ENCODE measurements at places on chromosomes 6 and 20.

DNA sequence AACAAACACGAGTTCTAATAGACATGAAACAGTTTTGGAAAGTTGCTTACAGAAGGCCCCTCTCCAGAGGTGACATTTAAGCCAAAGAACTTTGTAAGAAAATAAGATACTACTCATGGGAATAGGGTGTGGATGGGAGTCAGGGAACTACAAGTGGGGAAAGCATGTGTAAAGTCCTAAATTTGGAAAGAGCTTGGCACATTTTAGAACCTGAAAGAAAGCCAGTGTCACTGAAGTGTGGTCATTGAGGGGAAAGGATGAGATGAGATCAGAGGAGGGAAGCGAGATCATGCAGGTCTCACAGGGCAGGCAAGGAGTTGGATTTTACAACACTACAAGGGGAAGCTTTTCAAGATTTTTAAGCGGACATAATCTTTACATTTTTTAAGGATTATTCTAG, 38.0 kb downstream of the VGLL2 start:
- no peak for DNase-seq

- no peak for DNase-seq
These were observed 263.6 kb downstream of the EYA4 start for GRCh38 chr6:133504761-133505160.

DNA sequence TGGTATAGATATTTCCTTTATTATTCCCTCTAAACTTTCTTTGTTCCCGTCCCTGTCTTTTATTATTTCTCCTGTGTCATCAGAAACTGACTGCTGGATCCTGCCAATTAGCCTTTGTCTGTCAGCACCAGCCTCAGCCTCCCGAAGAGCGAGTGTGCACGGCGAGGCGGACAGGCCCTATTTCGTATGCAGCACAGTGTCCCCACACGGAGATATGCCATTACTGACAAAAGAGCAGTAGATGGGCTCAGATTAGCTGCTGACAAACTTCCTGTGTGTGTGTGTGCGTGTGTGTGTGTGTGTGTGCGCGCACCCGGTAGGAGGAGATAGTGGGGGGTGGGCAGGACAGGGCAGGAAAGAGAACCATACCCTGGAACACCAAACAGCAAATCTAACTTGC, 99.5 kb upstream of the ZFP64 start:
- no peak for DNase-seq

GRCh38 chr6:141658696-141659095, 474.0 kb upstream of the GJE1 start:
- DNase-seq: peak; percentile 6

DNA sequence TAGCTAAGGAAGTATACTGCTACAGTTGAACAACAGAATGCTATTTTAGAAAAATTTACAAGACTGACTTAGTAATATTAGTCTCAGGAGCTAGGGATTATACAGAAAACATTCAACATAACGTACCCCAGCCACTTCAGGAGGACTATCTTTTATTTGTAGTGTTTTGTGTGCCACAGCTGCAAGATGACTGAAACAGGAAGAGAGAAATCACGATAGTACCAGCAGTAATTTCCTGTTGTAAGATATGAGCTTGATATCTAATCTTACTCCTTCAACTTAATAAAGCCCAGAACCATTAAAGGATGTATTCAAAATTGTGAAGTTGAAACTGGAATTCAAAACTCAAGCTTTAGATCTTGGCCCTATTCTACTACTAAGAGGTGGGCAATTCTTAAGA, 42.1 kb downstream of the SLC35A1 start:
- DNase-seq: no peak

GRCh38 chr6:48747040-48747439, 636.0 kb upstream of the PTCHD4 start:
- DNase-seq: peak; percentile 74

GRCh38 chr6:167663784-167664443, 162.8 kb upstream of the AFDN start:
- DNase-seq: no peak

DNA sequence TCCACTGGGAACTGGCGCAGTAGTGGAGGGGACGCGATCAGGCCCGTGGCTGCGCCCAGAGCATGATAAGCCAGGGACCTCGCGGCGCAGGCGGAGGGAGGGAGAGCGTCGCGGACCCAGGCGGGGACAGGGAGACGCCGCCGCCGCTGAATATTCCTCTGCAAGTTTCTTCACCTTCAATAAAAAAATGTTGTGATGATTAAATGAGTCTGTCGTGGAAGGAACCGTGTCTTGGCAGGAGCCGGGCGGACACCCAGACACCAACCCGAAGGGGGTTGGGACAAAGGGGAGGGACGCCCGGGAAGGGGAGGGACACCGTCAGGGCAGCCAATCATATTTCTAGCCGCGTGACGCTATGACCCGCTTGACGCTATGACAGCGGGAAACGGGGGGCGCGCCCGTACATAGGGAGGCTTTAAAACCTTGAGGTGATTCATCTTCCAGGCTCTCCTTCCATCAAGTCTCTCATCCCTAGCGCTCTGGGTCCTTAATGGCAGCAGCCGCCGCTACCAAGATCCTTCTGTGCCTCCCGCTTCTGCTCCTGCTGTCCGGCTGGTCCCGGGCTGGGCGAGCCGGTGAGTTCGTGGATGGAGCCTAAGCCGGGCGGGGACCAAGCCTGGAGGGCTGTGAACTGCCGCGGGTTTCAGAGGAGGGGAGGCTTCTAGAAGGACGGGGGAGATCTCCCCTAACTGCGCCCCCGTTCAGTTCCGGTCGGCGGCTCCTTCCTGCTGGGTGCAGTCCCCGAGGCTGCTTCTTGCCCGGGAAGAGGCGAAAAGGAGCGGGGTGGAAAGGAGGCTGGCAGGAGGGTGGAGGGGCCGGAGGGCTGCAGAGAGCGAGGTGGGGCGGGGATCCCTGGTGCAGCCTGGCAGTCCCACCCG, at the start of gene ULBP2:
Gene ULBP2 (plus strand): TSS at position 432 of the 878 bp plus-strand sequence. CDS start 59 bp downstream, at position 491.
- peak; percentile 97 for DNase-seq

- DNase-seq: no peak
These were observed 696.3 kb upstream of the SLC35B3 start for GRCh38 chr6:9131616-9132015.

DNA sequence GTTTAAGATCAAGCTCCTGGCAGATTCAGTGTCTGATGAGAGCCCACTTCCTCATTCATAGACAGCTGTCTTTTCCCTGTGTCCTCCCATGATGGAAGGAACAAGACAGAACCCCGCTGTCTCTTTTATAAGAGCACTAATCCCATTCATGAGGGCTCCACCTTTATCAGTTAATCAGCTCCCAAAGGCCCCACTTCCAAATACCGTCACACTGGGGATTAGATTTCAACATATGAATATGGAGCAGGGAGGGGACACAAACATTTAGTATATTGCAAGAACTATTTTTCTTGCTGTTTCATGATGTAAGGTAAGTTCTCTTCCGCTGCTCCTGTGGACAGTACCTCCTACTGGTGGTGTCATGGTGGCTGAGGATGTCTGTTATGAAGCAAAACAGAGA, 158.3 kb upstream of the IRAK1BP1 start:
- DNase-seq: no peak

DNA sequence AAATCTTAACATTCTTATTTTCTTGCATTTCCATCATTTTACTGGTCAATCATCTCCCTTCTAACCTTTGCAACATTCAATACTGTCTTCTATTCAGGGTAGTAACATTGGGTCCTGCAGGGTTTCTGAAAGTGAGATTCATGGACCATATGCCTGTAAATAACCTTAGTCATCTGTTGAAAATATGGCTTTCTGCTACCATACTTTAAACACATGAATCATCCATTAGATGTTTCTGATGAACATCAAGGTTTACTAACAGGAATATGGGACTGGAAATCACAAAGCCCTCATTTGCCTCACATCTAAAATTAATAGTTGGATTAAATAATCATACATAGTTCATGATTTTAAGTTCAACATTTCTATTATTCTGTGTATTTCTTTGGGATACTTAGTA, 475.9 kb upstream of the MARCKS start:
- DNase-seq: no peak

DNA sequence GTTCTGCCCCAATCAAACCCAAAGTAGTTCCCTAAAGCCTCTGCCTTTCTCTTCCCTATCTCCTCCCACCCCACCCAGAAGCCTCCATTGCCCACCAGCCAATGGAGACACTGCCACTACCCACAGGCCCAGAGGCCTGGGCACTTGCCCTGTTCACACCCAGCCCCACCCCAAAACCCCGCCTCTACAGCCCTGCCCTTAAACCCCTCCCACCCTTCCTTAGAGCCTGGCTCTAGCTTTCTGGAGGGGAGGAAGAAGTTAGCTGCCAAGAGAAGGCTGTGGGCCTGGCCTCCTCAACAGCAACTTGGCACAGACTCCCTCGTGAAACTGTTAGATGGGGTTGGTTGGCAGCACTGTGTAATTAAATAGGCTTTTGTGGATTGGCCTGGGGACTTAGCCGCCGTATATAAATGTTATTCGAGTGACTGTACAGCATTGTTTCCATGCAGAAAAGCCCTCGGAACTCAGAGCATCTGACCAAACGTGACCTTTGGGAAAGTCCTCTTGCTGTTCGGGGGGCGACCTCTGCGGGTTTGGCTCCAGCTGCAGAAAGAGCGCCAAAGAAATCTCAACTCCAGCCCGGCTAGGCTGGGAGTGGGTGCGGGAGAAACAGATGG, 31.4 kb downstream of the COL11A2 start:
- peak; percentile 58 for DNase-seq

DNA sequence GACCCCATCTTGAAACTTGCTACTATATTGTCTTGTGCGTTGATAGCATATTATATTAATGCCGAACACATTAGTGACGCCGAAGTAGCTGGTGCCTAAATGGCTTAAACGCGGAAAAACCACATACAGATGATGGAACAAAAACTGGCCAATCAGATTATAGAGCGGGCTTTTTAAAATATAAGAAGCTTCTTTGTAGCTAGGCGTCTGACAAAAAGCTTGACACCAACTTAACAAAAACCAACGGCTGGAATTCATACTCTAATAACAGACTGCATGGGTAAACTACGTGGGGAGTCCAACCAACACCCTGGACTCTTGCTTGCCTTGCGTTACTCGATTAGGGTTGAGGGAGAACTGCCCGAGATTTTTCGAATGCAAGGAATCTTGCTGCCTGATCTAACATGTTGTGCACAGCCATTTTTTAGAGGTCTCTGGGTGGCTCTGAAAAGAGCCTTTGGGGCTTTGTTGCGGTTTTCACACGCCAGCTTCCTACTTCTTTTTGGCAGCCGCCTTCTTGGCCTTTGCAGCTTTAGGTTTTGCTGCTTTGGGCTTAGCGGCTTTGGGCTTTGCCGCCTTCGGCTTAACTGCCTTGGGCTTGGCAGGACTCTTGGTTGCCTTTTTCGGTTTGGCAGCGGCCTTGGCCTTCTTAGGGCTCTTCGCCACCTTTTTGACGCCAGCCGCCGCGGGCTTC, 45.7 kb downstream of the OR2B2 start:
- peak; percentile 57 for DNase-seq

DNA sequence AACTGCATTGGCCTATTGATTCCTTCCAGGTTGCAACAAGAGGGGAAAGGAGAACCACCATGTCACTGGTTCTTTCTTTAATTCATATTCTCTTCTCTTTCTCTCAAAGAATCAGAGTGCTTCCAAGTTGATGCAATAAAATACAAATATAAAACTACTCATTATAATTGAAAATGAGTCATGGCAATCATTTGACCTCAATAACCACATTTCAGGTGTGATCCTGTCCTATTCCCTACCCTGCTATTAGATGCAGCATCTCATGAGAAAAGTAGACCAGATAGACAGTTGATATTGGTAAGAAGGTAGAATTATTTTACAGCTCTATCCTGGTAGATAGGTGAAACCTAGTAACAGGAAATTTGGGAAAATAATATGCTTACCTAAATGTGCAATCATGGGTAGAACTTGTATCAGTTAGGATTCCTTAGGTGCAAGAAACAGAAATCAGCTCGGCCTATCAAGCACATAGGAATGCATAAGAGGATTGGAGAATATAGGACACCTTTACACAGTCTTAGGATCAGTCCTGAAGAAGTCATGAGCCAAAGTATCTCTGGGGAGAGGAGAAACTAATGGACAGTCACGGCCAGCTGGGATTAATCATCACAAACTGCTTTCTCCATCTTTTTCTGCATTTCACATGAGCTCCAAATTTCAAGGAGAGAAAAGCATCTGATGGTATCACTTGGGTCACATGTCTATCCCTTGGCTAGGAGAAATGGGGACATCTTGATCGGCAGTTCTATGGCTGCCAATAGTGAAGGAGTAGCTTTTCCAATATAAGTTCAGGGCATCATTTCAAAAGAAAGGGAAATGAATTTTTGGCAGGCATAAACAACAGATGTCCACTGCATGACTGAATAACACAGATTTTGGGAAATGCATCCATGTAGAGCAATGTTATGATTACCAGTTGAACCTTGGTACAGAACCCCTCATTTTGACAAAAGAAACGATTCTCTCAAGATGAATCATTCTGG, 19.3 kb upstream of the RNF146 start:
- DNase-seq: peak; percentile 71

- no peak for DNase-seq
These were observed 82.7 kb upstream of the DUSP22 start for GRCh38 chr6:209432-210103.

DNA sequence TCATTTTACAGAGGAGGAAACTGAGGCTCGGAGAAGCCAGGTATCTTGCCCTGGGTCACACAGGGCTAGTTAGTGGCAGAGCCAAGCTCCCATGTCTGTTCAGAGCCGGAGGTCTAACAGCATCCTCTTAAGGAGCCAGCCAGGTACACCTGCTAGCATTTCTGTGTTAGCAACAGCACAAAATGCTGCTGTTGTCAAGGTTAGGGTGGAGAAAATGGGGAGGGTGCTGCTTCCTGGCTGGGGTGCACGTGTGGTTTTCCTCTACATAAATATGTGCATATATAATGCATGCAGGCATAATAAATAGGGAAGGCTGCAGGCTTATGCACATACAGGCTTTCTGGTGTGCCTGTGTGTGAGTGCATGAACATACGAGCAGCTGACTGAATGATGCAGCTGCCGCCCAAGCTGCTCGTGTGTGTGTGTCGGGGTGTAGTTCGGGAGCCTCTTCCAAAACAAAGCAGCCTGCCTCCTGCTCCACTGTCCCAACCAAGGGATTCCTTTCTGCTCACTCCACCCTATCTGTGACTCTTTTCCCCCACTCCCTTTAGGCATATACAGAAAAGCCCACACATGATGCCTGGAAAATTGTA, 86.6 kb downstream of the CD40 start:
- no peak for DNase-seq

- no peak for DNase-seq
These were observed 67.3 kb upstream of the JAG1 start for GRCh38 chr20:10741060-10741459.

- DNase-seq: no peak
These were observed 13.2 kb downstream of the CITED2 start for GRCh38 chr6:139361211-139361610.

GRCh38 chr6:42522942-42523814, 40.7 kb upstream of the UBR2 start:
- no peak for DNase-seq

Measured in mammary epithelial cell (primary cell).